ENCODE measurements at places on chromosomes 4 and X.

DNA sequence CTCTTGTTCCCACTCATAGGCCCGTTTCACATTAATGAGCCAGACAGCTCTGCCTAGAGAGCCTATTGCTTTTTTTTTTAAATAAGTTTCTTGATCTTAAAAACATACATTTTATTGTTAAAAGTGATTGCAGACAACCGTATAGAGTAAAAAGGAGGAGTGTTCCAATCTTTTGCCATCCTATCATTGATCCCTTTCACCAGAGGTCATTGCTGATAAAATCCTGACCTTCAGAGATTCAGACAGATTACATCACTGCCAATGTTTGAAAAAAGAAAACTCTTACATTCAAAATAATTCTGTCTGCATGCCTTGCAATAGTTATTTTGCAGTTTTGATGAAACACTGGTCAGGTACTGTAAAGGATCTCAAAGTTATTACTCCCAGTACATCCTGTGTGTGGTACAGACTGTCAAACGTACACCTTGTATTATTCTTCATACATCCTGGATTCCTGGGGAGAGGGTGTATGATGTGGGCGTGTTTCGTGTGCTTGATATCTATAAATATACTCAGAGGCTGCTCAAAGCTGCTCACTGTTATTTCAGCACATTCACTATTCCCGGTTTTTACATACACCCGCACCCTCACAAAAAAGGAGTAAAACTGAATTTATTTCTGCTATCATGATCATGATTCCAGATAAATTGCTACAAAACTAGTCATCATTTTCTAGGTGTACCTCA, 15.4 kb upstream of the KLHL2 start:
- no peak for DNase-seq

- no peak for DNase-seq
Observed at GRCh38 chrX:3293251-3293650, 53.2 kb downstream of the MXRA5 start.

DNA sequence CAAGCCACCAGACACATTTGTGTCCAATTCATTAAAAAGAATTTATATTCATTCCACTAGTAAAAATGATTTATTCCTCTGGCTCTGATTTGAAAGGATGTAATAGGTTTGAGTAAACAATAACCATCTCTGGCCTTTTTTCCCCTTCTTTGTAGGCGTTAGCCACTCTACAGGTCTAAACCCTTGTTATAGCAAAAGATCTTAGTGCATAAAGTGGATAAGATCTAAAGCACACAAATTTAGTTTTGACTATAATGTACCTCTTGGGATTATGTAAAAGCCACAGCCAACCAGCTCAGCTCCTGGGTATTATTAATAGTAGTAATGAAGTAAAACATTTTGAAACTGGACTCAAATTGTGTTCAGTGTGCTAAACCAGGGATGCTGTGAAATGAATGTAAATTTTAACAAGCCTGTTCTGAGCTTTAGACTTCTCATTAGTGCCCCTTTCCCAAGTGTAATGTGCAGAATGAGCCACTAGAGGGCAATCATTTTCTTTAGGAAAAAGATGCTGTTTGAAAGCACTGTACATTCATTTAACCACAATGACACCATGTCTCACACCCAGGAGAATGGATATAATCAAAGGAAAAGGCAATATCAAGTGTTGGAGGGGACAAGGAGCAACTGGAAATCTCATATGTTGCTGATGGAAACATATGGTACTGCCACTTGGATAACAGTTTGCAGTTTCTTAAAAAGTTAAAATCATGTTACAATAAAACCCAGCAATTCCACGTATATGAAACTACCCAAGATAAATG, 69.7 kb downstream of the KLHL8 start:
- DNase-seq: peak; percentile 69

- no peak for DNase-seq
Observed at GRCh38 chrX:96705905-96706304, 21.3 kb downstream of the DIAPH2 start.

GRCh38 chr4:86967073-86967472, 32.3 kb downstream of the AFF1 start:
- DNase-seq: no peak
